ENCODE measurements at places on chromosomes 16 and 17.
A peak's percentile ranks its signal among the peaks of the same experiment; 100 is the strongest.

DNA sequence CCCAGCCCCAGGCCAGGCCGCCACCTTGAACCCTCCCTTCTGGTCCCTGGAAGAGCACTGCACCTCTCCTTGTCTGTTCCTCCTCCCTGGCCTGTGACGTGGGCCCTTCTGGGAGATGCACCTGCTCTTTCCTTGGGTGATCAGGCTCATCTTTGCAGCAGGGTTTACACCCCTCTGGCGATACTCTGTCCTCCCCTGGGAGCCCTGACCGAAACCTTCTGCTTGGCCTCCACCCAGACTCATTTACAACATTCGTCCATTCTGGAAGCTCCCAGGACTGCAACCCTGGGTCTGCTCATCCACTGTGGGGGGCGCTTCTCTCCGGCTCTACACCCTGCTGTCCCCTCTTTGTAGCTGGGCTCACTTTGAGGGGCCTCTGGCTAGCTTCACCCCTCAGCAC, 73.3 kb downstream of the PGS1 start:
- DNase-seq: no peak

- no peak for DNase-seq
Measured at GRCh38 chr16:89174055-89174827, 2.7 kb downstream of the CDH15 start.

DNA sequence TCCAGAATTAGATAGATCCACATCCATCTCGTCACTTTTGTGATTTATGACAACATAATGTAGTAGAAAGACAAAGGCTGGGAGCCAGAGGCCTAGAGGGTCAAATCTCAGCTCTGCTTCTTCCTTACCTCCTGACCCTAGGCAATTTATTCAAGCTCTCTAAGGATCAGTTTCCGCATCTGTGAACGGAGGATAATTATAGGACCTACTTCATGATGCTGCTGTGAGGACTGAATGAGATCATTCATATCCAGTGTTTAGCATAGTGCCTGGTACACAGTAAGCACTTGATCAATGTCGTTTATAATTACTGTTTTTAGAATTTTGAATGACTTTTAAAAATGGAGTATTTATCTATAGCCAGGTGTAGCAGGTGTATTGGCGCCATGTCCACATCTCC, 128.4 kb downstream of the SHISA9 start:
- no peak for DNase-seq

DNA sequence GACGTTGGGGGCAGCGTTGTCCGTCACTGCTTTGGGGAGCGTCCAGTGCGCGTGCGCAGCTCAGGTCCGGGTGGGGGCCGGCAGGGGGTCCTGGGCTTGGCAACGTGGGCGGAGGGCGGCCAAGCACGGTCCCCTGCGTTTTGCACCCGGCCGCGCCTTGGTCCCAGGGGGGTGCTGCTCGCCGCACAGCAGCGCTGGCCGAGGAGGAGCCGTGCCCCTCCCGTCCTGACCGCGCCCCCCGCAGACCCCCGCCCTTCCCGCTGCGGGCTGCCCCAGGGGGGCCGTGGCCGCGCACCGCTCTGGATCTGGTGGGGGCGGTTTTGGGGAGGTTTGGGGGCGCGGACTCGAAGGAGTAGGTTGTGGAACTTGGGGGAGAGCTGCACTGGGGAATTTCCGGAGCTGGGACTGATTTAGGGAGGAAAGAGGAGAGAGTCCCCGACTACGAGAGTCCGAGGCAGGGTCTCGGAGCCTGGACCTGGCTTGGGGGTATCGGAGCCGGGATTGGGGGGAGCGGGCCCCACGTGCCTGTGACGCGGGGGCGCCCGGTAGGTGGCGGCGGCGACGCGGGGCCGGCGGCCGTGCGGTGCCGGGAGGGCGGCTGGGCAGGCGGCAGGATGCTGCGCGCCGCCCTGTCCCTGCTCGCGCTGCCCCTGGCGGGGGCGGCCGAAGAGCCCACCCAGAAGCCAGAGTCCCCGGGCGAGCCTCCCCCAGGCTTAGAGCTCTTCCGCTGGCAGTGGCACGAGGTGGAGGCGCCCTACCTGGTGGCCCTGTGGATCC, at the start of gene SLC9A5:
Gene SLC9A5, plus strand, starts transcription at position 579 of the 777 bp plus-strand sequence. Its CDS starts 36 bp downstream, at position 615.
- peak; percentile 77 for DNase-seq

- DNase-seq: no peak
Measured at GRCh38 chr17:40532520-40533253, 31.3 kb upstream of the TNS4 start.

- DNase-seq: no peak
Measured at GRCh38 chr17:77836557-77837041, 121.9 kb upstream of the TNRC6C start.

- no peak for DNase-seq
Measured at GRCh38 chr16:20673071-20673806, 24.2 kb downstream of the ACSM1 start.

GRCh38 chr17:8697323-8697741, 47.3 kb downstream of the CCDC42 start:
- no peak for DNase-seq

DNA sequence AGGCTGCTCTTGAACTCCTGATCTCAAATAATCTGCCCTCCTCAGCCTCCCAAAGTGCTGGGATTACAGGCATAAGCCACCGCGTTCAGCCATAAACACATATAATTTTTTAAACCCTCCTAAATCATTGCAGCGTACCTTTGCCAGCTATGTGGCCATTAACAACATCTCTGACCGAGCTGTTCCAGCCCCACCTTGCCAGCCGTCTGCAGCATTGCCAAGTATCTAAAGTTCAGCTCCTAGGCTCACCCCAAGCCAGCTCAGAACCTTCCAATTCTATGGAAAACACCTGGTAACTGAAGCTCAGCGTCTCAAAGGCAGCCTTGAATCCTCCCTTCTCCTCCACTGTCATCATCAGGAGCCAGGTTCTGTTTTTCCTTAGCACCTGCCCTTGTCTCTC, 5.1 kb upstream of the MEIOB start:
- no peak for DNase-seq

- DNase-seq: no peak
Measured at GRCh38 chr17:74527081-74527480, 4.2 kb downstream of the CD300LB start.

- no peak for DNase-seq
Measured at GRCh38 chr16:10988164-10988803, 43.9 kb downstream of the CLEC16A start.

DNA sequence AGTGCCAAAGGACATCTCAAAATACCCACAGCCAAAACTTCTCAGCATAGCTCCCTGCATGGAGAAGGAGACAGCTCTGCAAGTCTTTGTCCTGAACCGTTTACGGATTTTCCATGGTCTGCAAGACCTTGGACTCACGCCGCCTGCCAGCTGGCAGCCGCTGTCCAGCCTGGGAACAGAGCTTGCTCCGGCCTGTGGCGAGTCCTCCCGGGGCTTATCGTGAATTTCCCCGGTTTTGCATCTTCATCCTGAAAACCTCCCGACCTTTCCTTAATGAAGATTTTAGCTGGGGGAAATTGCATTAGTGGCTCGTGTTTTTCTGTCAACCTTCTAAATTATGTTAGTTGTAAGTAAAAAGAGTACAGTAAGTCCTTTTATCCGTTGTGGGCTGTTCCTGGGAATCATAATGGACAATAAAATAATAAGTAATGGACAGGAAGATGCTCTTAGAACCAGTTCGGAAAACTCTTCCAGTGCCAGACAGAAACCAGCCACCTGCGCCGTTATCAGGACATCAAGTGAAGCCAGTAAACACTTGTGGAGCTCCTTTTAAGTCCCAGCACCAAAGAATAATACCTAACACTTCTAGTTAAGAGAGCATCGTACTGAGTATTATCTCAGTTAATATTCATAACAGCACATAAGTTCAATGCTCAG, 112.4 kb upstream of the NOL11 start:
- DNase-seq: no peak

- DNase-seq: no peak
Measured at GRCh38 chr17:43599835-43600234, 53.7 kb upstream of the ETV4 start.

DNA sequence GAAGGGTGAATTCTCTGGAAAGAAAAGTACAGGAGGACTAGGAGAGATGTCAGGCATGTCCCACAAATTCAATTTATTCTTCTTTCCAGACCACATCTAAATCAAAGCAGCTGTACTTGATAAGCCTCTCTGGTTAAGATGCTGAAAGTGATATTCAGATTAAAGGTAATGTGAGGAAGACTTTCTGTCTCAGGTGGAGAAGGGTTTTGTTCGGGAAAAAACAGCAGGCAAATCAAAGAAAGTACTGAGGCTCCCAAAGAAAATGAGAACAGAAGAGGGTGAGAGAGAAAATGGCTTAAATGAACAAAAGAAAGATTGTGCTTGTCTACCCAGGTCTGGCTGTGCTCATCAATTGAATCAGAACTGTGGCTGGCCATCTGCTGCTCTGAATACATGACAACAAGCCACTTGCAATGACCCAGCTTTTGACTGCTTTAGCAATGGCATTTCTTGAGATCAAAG, 55.6 kb downstream of the MMD start:
- no peak for DNase-seq

DNA sequence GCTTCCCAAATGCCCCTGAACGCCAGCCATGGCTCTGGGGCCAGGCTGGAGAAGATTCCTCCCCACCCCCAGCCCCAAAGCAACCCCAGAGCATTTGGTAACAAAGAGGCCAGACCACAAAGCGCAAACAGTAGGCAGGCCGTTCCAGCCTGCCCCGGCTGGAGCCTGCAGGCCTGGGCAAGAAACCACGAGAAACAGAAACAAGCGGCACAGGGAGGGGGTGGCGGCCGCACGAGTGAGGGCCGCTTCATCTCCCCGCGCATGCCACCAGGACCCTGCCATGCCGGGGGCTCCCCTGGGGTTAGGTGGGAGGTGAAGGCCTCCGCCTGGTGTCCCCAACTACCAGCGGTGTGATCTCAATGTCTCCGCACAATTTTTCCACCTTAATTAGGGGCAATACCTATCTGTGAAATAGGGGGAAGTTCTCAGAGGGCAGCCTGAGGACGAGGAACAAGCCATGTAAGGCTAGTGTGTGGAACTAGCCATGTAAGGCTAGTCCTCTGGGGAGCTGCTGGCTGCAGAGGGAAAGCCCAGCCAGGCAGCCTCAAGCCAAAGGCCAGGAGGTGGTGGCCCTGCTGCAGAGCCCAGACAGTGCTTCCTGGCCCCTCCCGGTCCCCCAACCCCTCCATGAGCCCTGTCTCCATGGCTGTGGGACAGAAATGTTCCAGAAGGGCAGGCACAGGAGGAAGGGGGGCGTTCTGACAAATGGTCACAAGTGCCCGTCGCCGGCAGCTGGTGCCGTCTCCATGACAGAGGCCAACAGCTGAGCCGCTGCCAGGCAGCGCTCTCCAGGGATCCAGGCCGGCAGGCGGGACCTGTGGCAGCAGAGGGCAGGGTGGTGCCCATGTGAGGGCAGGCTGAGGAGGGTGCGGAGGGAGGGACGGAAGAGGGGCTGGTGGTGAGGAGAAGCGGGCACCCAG, 14.5 kb upstream of the MTSS2 start:
- peak; percentile 57 for DNase-seq

- no peak for DNase-seq
Measured at GRCh38 chr17:74460241-74460640, 6.2 kb upstream of the CD300A start.

DNA sequence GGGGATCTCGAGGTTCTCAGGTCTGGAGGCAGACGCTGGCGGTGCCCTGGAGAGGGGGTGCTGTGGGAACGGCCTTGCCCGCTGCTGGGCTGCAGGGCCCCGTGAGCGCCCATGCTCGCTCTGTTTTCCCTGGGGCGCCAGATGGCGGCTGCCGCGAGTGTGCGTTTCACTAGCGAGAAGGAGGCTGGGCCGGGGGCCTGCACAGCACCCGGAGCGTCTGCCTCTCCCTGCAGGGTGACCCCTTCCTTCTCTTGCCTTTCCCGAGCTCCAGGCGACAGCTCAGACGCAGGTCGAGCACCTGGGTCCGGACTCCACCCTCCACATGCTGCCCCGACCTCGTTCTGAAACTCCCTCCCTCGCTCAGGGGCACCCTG, 2.7 kb downstream of the TELO2 start:
- DNase-seq: no peak

GRCh38 chr16:69620573-69620972, 54.8 kb downstream of the NFAT5 start:
- DNase-seq: no peak
